ENCODE measurements at places on chromosomes 5 and 9. TPM values are rescaled to one million over a fixed set of nuclear protein-coding genes. Genes with fewer than 3 reads are reported as not detected.
A peak's percentile ranks its signal among the peaks of the same experiment; 100 is the strongest.

- DNase-seq = no peak
- peaks cover 2% of the 10 kb centered on the region for H3K4me1 ChIP-seq
Observed at GRCh38 chr5:149740341-149740740, 10.2 kb downstream of the PPARGC1B start.

- peak overlapping the region; percentile 30 for H3K4me3 ChIP-seq
- peak overlapping the region; percentile 90 for H3K27ac ChIP-seq
- peaks cover 5% of the 10 kb centered on the region for H3K36me3 ChIP-seq
- no peaks in the 10 kb centered on the region for H3K27me3 ChIP-seq
- H3K4me1 ChIP-seq = peaks cover 51% of the 10 kb centered on the region
Observed at GRCh38 chr9:131253891-131254491, 22.3 kb downstream of the FAM78A start.

Gene FLT4
- 4.4 TPM for total RNA-seq

Gene MOB3B
- total RNA-seq = 0.47 TPM

- no peak overlapping the region for H3K27ac ChIP-seq
- H3K36me3 ChIP-seq = no peaks in the 10 kb centered on the region
- no peaks in the 10 kb centered on the region for H3K4me1 ChIP-seq
- H3K4me3 ChIP-seq = no peak overlapping the region
Observed at GRCh38 chr5:41547991-41548390, 37.6 kb upstream of the PLCXD3 start.

- no peaks in the 10 kb centered on the region for H3K27me3 ChIP-seq
- peaks cover 38% of the 10 kb centered on the region for H3K36me3 ChIP-seq
- no peak for DNase-seq
Observed at GRCh38 chr5:172051643-172052339, 45.4 kb upstream of the FBXW11 start.

GRCh38 chr5:36948650-36949049 lies 72.1 kb downstream of the NIPBL start:
- H3K4me1 ChIP-seq = peaks cover 71% of the 10 kb centered on the region
- no peaks in the 10 kb centered on the region for H3K27me3 ChIP-seq
- H3K36me3 ChIP-seq = no peaks in the 10 kb centered on the region

DNA sequence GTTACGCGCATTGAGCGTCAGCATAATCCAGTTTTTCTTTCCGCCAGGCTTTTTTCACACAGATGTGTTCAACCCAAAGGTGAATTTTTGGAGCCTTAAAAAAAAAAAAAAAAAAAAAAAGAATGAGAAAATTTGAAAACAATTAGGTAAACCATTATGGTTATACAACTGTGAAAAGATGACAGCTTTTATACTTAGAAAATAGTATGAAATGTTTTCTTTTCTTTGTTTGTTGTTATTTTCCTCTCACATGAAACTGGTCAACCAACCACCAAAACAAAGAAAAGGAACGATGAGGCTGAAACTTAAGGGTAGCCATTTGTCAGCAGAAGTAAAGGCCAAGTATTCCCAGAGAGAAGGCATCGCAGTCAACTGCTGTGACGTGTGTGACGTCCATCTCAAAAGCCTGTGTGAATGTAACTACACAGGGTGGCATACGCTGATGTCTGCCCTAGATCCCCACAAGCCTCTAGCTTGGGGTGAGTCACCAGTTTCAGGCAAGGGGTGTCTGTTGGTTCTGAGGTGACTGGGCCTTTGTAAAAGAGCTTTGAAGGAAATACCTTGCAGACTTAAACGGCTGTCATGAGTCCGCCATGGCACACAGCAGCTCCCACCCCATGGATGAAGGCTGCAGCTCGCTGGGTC lies 182.9 kb downstream of the AOPEP start:
- peaks cover 2% of the 10 kb centered on the region for H3K4me1 ChIP-seq
- no peak overlapping the region for H3K4me3 ChIP-seq
- H3K36me3 ChIP-seq = no peaks in the 10 kb centered on the region
- H3K27me3 ChIP-seq = no peaks in the 10 kb centered on the region

DNA sequence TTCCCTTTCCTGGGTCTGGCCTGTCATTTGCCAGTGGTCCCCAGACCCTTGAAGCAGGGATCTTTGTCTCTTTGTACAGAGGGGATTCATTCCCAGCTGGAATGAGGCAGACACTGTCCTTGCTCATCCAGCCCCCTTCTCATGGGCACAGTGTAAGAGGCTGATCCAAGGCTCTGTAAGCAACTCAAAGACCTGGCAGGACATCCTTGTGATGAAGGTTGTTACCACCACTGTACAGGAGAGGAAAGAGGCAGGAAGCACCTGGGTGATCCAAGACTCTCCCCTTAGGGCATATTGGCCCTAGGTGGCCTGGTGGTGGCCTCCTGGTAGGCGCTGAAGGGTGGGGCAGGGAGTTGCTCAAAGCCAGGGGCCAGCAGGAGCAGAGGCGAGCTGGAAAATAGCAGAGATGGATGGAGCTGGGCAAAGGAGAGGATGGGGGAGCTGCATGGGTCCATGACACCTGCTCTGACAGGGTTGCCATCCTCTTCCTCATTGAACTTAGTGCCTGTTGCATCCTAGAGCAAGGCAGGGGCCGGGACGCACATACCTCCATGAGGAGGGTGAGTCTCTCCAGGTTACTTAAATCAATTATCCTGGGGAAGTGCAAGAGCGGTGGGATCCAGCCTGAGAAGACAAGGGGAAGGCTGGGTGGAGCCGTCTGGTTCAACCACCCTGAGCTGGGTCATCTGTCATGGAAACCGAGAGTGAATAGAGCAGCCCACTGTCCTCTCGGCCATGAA lies 9.8 kb upstream of the GADD45G start:
- H3K4me3 ChIP-seq = no peak overlapping the region
- no peak overlapping the region for H3K27ac ChIP-seq
- no peak for DNase-seq
- no peaks in the 10 kb centered on the region for H3K27me3 ChIP-seq
- no peaks in the 10 kb centered on the region for H3K36me3 ChIP-seq

Gene INSL6
- total RNA-seq = not detected
